Activated T-cell treated with anti-CD3 and anti-CD28 coated beads for 1 hour (primary cell): ENCODE measurements at places on chromosomes 5 and 9.

- DNase-seq = no peak
Measured at GRCh38 chr9:83069651-83070050, 6.7 kb upstream of the RASEF start.

DNA sequence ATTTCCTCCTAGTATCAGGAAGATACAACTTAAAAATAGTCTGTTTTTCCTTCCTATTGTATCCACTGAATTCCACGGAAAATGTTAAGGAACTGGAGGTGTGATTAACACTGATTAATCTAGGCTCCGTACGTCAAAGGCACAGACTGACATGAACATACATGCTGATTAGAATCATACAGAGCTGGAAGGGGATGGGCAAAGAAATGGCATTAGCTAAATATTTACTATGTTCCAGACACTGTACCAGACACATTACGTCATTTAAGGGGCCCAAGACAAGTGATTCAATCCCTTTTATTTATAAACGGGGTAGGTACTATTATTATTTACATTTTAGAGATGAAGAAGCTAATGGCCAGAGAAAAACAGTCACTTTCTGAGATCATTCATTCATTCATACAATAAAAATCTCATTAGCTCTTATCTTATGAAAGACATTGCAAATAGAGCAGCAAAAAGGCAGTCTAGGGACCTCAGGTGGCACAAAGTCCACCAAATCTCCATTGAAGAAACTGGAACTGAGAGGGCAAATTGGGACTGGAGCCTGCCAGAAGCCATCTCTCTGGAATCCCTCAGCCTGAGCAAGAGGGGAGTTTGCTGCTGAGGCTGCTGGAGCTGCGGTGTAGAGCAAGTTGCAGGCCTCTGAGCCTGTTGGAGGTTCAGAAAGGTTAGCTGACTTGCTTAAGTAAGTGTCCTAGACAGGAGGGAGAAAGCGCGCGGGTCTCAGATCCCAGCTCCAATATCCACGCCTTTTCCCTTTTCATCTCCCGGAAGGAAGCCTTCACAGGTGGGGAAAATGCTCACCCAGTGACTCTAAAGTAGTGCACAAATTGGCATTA lies 1.6 kb upstream of the TGFBR1 start:
- DNase-seq = no peak

DNA sequence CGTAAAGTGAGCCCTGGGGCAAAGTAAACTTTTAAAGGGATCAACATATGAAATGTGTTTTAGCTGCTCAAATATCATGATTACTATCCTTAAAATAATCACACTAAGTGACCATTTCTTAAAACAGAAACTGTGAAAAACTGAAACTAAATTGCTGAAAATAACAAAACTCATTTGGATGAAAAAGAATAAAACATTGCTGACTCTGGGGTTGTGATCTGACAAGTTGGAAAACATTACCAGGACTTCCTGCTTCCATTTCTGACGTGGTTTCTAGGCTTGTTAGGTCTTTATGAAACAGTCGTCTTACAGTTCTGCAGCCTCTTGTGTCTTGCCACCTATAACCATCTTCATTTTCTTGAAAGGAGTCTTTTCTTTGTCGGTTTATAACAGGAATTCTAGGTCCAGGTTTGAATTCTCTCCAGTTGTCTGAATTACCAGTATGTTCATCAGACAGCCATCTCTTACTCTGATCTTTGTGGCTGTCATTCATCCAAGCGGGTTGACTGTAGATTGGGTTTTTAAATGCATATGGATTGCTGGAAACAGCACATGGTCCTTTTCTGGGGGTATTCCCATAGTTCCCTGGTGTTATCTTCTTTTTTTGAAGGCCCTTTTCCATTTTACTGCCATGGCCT lies 1.7 kb downstream of the TUT7 start:
- no peak for DNase-seq

- DNase-seq = no peak
Measured at GRCh38 chr9:110599468-110599867, 19.9 kb upstream of the SVEP1 start.

DNA sequence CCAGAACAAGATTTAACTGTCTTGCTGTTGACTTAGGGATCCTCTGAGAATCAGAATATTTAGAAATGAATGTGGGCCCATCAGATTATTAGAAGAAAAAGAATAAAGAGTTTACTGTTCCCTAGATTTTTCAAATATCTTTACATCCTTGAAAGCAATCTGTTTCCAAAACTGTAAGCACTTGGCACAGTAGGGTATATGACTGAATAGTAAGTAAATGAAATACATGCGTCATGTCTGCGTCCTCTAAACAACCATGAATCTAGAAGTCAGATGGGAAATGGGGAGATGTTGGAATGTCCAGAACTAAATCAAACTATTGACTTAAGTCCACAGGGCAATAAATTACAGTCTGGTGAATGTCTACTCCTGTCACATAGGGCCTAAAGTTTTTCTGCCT lies 26.1 kb downstream of the TTC23L start:
- DNase-seq = no peak

- DNase-seq = no peak
Measured at GRCh38 chr9:79617395-79617794, 45.6 kb downstream of the TLE4 start.

- no peak for DNase-seq
Measured at GRCh38 chr5:95684361-95684760, 1.6 kb upstream of the SPATA9 start.

GRCh38 chr9:72898360-72898759 lies 54.5 kb downstream of the ALDH1A1 start:
- no peak for DNase-seq

GRCh38 chr5:139592289-139592688 lies 31.1 kb downstream of the UBE2D2 start:
- DNase-seq = no peak

- no peak for DNase-seq
Measured at GRCh38 chr5:181099602-181100086, 31.3 kb downstream of the OR2V1 start.
